ENCODE measurements at places on chromosomes 7 and 10. TPM values are rescaled to one million over a fixed set of nuclear protein-coding genes. Genes with fewer than 3 reads are reported as not detected.

ASB15 gene
- not detected for total RNA-seq

THNSL1 gene
- 6.0 TPM for total RNA-seq

MSRB2 gene
- total RNA-seq, result 18.9 TPM

EVX1 gene
- not detected for total RNA-seq

SLC26A3 gene
- not detected for total RNA-seq

NRBF2 gene
- 22.1 TPM for total RNA-seq

SPDYE18 gene
- total RNA-seq, result not detected

CHN2 gene
- total RNA-seq, result not detected

COL17A1 gene
- 0.26 TPM for total RNA-seq

NEUROD6 gene
- not detected for total RNA-seq

IMMP2L gene
- 8.5 TPM for total RNA-seq

ANKRD30A gene
- total RNA-seq, result not detected

SRI gene
- total RNA-seq, result 87.6 TPM

CUBN gene
- 0.69 TPM for total RNA-seq

ARHGAP22 gene
- 255 TPM for total RNA-seq

TAS2R41 gene
- total RNA-seq, result not detected

SEMA3E gene
- total RNA-seq, result 0.98 TPM

PYROXD2 gene
- 11.4 TPM for total RNA-seq

SPDYE6 gene
- total RNA-seq, result not detected

AS3MT gene
- 9.3 TPM for total RNA-seq

BLNK gene
- total RNA-seq, result not detected

SPOCK2 gene
- total RNA-seq, result 0.06 TPM

FFAR4 gene
- total RNA-seq, result not detected
